Renal pelvis (tissue), 12 donors: ENCODE measurements at places on chromosomes 7 and 10. TPM values are rescaled to one million over a fixed set of nuclear protein-coding genes. Genes with fewer than 3 reads are reported as not detected.

DNA sequence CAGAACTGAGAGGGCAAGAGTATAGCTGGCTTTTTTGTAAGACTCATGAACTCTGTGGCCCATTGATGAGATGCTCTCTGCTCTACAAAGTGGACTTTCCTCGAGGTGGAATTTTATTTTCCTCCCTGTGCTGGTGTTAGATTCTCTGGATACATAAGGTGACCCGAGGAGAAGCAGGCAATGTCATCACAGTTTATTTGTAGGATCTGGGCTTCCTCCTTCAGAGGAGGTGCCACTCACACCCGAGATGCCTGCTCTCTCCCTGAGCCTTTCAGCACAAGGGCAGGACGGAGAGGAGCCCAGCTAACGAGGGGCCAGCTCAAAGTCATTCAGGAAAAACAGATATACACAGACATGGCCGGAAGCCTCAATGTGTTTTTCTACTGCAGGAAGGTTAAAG is 103.0 kb downstream of the KIAA1217 start:
- no peak for DNase-seq

Gene IL6
- not detected for polyA plus RNA-seq

GRCh38 chr10:44300666-44301649 is 83.9 kb downstream of the CXCL12 start:
- no peak for DNase-seq

DNA sequence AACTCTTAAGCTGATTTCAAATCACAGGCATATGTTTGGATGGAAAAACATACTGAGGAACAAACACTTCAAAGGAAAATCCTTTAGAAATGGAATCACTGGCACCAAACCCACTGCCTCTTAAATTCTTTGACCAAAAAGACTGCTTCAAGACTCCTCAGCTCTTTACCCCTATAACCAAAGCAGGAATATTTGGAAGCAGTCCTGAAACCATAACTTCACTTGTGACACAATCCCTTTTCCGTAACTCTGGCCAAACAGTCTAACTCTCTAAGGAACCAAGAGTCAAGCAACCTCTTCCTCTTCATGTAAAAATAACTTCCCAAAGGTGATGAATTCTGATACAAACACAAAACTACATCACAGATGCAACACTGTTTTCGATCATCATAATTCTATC is 104.3 kb downstream of the MTERF1 start:
- no peak for DNase-seq

Gene GNGT1
- 0.17 TPM for polyA plus RNA-seq

Gene SNCG
- polyA plus RNA-seq: 24.4 TPM

GRCh38 chr10:78838141-78838657 is 230.6 kb upstream of the ZMIZ1 start:
- DNase-seq: no peak

- DNase-seq: no peak
These were observed 9.5 kb downstream of the VTI1A start for GRCh38 chr10:112456533-112456932.

DNA sequence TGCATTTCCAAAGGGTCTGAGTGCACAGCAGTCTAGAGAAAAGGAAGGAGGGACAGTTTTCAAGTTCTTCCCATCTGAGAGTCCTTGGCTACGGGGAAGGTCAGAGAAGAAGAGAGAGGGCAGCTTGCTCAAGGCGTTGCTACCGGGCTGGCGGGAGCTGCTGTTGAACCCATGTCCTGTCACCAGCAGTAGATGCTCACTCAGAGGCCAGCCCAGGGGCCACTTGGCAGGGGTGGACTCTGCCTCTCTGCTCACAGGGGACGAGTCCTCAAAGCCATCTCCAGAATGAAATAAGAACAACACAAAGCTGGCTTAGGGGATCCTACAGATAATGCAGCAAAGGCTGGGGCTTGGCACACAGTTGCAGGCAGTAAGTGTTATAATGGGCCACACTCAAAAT is 231.5 kb downstream of the TNS3 start:
- no peak for DNase-seq

DNA sequence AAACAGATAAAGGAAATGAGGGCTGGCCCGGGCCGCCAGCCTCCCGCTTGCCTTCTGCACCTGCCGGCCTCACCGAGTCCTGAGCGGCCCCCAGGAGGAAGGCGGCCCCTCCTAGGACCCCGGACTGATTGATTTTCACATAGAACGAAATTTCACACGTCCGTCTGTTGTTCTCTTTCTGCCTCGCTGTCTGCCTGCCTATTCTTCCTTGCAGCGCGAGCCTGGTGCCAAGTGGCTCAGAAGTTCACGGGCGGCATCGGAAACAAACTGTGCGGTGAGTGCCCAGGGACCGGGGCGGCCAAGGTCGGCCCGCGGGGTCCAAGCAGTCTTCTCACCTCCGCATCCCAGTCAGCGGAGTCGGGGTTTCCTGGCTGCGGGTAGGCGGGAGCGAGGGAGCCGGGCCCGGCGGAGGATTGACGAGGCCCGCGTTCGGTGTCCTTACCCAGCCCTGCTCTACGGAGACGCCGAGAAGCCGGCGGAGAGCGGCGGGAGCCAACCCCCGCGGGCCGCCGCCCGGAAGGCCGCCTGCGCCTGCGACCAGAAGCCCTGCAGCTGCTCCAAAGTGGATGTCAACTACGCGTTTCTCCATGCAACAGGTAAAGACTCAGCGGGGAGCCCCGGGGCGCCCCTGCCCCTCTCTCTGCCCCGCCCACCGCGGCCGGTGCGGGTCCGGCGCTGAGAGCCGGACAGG is 967 bp downstream of the GAD2 start:
- no peak for DNase-seq

- DNase-seq: no peak
These were observed 146.2 kb downstream of the ZFAND4 start for GRCh38 chr10:45526309-45526905.

Gene ALDH18A1
- 82.2 TPM for polyA plus RNA-seq

DNA sequence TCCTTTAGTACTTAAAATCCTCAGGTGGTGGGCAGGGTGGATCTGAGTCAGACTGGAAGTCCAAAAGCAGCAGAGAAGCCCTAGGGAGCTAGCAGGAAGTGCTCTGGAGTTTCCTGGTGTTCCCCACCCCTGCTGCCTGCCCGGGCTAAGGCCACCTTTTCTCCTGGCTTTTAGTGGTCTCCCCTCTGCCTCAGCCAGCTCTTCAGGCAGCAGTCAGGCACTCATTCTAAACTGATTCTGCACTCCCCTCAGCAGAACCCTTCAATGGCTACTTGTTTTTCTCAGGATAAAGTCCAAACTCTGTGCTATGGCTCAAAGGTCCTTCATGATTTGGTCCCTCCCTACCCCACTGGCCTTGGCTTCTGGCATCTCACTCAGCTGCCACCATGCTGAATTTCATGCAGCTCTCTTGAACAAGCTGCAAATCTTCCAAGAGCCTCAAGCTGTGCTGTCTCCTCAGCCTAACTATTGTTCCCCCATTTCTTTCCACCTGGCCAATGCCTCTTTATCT is 28.9 kb upstream of the DNMBP start:
- no peak for DNase-seq

Gene MACC1
- polyA plus RNA-seq: 8.6 TPM

Gene STOX1
- 9.5 TPM for polyA plus RNA-seq

GRCh38 chr7:158037211-158037610 is 550.4 kb downstream of the PTPRN2 start:
- DNase-seq: no peak

GRCh38 chr7:92622685-92623084 is 32.5 kb upstream of the FAM133B start:
- no peak for DNase-seq

- no peak for DNase-seq
These were observed 11.3 kb downstream of the NFKB2 start for GRCh38 chr10:102406815-102407214.

Gene AFAP1L2
- 40.1 TPM for polyA plus RNA-seq

Gene LRRN3
- 3.7 TPM for polyA plus RNA-seq

DNA sequence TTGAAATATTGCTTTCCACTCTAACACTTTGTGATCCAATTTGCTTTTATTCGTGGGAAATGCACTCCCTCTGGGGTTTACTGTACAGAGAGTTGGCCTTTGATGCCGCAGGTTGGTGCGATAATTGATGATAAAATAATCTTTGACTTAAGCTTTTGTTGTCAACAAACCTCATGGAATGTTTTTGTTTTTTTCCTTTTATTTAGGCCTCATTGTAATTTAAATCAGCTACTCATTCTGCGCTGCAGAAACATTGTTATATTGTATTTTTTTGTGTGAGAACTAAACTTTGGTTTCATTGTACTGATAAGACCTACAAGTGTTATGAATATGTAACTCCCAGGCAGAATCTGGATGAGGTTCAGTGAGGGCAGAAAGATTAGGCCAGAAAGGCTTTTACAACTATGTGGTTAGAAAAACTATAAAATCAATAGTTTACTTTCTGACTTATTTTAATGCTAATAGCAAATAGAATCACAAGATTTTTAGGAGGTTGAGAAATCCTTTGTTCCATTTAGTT is 76.8 kb upstream of the POM121L12 start:
- no peak for DNase-seq

GRCh38 chr7:28037220-28038010 is 143.2 kb downstream of the JAZF1 start:
- no peak for DNase-seq

Gene COL28A1
- polyA plus RNA-seq: 9.5 TPM

Gene GPR141
- polyA plus RNA-seq: 0.40 TPM

Gene TMUB1
- polyA plus RNA-seq: 31.3 TPM

DNA sequence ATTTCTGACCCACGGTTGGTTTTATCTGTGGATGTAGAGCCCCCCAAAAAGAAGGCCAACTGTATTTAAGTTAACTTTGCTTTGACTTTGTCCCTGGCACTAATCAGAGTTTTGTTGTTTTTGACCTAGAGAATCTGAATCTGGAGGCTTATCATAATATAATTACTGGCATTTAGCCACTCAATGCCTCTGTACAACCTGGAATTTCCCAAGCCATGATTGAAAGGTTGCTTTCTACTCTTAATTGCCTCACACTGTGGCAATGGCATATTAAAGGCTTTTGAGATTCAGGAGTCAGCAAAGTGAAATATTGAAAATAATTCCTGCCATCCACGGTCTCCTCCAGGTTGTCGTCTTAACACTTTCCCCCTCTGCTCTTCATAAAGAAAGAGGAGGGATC is 205.2 kb upstream of the GHITM start:
- no peak for DNase-seq

GRCh38 chr7:101164071-101164840 is 1.1 kb downstream of the VGF start:
- DNase-seq: no peak

GRCh38 chr7:149126662-149127266 is 640 bp upstream of the ZNF425 start:
- peak; percentile 48 for DNase-seq

DNA sequence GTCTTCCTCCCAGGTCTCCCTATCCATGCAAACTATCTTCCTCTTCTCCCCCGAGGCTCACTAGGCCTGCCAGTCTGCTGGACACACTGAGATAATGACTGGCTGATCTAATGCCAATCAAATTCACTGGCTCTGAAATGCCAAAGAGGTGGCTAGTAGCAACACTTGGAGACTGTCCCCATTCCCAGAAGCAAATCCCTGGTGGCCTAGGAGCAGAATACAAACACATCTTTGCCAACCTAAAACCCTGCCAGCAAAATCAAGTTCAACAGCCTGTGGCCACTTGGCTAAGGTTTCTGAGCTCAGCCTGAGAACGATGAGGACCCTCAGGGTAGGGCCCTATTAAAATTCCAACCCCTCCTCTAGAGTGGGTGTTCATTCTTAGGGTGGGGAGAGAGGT is 46.6 kb downstream of the SH3PXD2A start:
- DNase-seq: no peak

GRCh38 chr7:87060288-87060537 is 759 bp upstream of the ELAPOR2 start:
- no peak for DNase-seq

DNA sequence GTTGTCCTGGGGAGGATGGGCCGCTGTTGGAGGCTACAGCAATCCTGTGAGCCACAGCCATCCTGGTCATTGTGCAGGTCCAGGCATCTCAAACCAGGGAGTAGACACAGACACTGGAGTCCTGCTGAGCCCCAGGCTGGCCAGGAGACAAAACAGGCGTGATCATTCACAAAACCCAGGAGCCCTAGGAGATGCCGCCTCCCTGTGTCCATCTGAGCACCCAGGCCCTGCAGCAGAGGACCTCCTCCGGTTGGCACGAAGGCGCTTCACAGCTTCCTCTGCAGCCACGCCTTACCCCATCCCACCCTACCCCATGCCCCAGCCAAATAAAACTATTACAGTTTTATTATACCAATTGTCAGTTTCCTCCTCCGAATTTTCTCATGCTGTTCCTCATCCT is 183.6 kb downstream of the PLXNA4 start:
- DNase-seq: no peak

DNA sequence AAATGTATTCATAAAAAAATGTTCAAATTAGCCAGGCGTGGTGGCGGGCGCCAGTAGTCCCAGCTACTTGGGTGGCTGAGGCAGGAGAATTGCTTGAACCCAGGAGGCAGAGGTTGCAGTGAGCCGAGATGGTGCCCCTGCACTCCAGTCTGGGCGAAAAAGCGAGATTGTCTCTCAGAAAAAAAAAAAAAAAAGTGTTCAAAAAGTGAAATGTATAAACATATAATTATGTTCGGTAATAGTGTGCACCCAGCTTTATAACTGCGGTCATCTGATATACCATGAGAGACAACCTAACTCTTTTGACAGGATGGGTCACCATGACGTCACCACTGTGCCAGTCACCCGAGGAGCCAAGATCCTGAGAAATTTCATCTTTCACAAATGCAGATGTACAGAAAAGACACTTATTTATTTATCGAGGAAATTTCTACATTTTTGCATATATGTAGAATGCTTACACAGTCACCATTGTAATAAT is 594 bp upstream of the RP9 start:
- peak; percentile 7 for DNase-seq

DNA sequence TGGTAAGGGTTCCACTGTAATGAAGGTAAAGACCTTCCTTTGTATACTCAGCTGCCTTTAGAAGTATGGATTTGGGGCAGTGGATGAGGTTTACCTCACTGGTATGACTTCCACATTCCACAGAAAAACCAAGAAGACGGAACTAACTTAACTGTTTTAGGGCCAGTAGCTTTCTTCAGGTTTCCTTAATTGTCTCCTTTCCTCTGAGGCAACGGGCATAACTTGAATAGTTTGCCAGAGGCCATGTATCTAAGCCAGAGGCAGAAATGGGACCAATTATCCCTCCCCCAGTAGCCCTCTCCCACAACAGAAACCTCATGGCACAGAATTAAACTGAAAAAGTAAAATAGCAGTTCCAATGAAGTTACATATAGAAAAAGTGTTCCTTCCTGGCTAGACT is 281.7 kb downstream of the PHTF2 start:
- DNase-seq: no peak

- no peak for DNase-seq
These were observed 7.6 kb upstream of the ZNF503 start for GRCh38 chr10:75408911-75409885.

- peak; percentile 35 for DNase-seq
These were observed 238.1 kb upstream of the CSTF2T start for GRCh38 chr10:51937308-51938140.

- no peak for DNase-seq
These were observed 520.0 kb downstream of the NRG3 start for GRCh38 chr10:82394987-82395386.

- no peak for DNase-seq
These were observed 16.1 kb downstream of the GPR146 start for GRCh38 chr7:1060315-1061072.

Gene GIMAP6
- polyA plus RNA-seq: 16.3 TPM
